COR-L47 (cell line): ENCODE measurements at places on chromosomes 6 and 20.

- no peak for DNase-seq
These were observed 4.4 kb downstream of the HLA-E start for GRCh38 chr6:30493643-30494250.

GRCh38 chr6:53718597-53719460 lies 53.3 kb upstream of the KLHL31 start:
- peak; percentile 69 for DNase-seq

- no peak for DNase-seq
These were observed 31.9 kb downstream of the NCOA3 start for GRCh38 chr20:47533518-47534062.

- no peak for DNase-seq
These were observed 49.3 kb upstream of the MTRF1L start for GRCh38 chr6:153051801-153052200.

GRCh38 chr6:41597246-41598000 lies 40.8 kb upstream of the MDFI start:
- DNase-seq, result no peak

GRCh38 chr6:135180542-135181332 lies at the start of gene MYB:
Gene MYB, plus strand, starts transcription at chr6:135181308. Its CDS starts 206 bp downstream, at chr6:135181514.
- DNase-seq, result peak; percentile 52

GRCh38 chr20:9613871-9614270 lies 99.5 kb downstream of the LAMP5 start:
- no peak for DNase-seq

- DNase-seq, result no peak
These were observed 81.1 kb downstream of the SNX5 start for GRCh38 chr20:17887331-17888030.

GRCh38 chr6:117817499-117817898 lies 89.6 kb upstream of the SLC35F1 start:
- DNase-seq, result no peak

DNA sequence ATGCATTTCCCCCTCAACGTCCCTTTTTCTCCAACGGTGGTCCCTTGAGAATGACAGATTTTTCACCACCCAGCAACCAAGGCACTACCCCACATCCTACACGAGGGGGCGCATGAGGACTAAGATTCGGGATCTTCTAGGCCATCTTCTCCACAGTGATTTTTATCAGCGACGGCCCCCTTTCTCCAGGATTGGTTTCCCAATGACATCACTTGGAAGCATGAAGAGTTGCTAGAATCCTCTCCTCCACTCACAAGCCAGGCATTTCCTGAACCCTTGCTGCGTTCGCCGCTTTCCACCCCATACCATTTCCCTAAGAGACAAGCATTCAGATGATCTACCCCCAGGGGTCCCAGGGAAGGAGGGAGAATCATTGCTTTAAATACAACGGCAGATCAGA lies 252.0 kb downstream of the HIVEP2 start:
- DNase-seq, result peak; percentile 1

- DNase-seq, result no peak
These were observed 161.5 kb upstream of the CDH4 start for GRCh38 chr20:61090541-61090940.

DNA sequence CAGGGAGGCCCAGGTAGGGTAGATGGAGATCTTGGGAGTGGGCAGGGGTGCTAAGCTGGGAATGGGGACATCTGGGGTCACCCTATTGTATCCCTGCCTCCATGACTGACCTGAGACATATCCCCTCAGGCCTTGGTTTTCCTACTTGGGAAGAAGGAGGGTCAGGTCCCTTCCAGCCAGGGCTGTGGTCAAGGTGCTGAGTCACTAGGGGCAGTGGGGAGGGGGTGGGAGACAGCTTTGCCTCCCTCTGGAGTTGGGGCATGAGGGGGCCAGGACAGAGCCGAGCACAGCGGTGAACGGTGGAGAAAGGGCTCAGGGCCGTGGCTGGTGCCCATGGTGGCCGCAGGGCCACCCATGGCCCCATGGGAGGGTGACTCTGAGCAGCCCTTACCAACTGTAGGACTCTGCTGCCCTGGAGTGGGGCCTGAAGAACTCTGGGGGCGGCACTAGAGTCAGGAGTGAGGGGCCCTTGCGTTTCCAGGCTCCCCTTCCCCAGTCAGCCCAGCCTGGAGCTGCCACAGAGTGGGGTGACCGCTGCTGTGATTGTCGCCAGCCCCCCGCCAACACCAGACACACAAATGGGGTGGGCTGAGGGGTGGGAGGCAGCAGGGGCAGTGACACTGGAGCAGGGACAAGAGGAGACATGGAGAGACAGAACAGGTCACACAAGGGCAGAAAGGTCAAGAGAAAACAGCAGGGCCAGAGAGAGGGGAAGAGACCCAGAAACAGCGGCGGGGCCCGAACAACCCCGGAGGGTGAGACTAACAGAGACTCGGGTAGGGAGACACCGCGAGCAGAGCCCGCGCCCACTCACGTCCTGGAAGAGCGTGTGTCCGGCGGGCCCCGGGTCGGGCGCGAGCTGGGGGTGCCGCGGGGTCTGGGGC lies 576 bp downstream of the NECAB3 start:
- DNase-seq, result no peak

DNA sequence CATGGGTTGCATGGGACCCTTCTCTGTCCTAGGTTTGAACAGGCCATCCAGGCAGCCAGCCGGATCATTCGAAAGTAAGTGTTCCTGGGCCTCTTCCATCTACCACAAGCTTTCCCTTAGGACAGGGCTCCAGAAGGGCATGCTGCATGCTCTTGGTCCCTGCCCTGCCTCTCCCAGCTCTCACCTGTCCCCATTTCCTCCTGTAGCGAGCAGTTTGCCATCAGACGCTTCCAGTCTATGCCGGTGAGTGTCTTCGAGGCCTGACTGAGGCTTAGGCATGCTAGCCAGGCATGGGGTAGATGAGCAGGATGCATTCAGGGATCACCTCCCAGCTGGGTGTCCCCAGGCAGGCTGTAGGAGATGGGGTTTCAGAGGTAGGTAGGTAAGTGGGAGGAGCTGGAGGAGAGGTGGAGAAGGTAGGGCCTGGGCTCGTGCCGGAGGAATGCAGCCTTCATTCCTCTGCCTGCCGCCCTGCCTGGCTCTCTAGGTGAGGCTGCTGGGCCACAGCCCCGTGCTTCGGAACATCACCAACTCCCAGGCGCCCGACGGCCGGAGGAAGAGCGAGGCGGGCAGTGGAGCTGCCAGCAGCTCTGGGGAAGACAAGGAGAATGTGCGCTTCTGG lies 4.3 kb downstream of the CDC25B start:
- no peak for DNase-seq

DNA sequence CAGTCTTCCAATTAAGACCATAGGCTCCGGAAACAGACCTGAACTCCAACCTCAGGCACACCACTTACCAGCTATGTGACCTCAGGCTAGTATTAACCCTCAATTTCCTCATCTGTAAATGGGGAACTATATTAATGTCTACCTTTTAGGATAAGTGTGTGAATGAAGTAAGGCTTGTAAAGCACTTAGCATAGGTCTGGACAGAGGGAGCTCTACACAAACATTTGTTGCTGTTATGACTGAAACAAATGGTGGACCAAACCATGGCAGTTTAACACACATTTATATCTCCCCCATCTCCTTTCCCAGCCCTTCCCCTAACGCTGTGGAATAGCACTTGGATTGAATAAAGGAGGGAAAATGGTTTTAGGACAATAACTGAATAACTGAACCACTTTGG lies 48.7 kb downstream of the TSHZ2 start:
- no peak for DNase-seq

GRCh38 chr20:23050076-23050838 lies 785 bp upstream of the THBD start:
- no peak for DNase-seq

DNA sequence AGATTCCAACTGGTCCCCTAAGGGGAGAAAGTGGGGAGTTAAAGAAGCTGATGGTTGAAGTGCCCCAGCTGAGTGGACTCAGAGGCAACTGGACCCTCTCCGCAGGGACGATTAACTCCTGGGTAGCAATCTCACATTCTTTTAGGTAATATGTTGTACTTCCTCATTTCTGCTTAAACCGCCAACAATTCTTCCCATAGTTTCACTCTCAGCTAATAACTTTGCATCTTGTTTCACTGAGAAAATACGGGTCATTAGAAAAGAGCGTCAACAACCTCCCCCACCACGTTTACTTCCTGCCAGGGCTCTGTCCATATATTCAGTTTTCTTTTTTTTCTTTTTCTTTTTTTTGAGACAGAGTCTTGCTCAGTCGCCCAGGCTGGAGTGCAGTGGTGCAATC lies 39.5 kb upstream of the CHD6 start:
- DNase-seq, result no peak

DNA sequence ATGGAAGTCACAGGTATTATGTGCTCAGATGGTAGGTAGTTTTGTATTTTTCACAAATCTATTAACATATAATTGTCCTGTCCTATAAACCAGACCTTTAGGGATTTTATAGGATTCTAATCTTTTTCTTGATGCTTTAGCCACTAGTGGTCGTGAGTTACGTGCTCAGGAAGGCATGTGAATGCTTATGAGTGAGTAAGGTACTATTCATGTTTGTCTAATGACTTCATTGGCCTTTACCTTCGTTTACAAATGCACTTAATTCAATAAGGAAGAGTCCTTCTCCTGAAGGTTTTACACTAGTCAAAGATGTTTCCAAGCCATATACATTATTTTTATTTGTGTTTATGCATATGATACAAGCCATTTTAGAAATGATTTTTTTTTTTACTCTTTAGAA lies 23.0 kb downstream of the PACRG start:
- DNase-seq, result no peak
